ENCODE measurements at places on chromosomes 6 and 20.

- H3K27ac ChIP-seq = no peak overlapping the region
- no peaks in the 10 kb centered on the region for H3K4me1 ChIP-seq
- no peak for DNase-seq
- no peak overlapping the region for H3K4me3 ChIP-seq
- no peaks in the 10 kb centered on the region for H3K27me3 ChIP-seq
Measured at GRCh38 chr20:59632541-59633113, 28.3 kb downstream of the PHACTR3 start.

- no peak overlapping the region for H3K4me3 ChIP-seq
- H3K4me1 ChIP-seq = no peaks in the 10 kb centered on the region
- H3K27me3 ChIP-seq = no peaks in the 10 kb centered on the region
- peaks cover 13% of the 10 kb centered on the region for H3K36me3 ChIP-seq
- no peak for DNase-seq
Measured at GRCh38 chr20:46349742-46350056, 41.4 kb upstream of the CDH22 start.

- DNase-seq = no peak
- H3K4me1 ChIP-seq = peaks cover 6% of the 10 kb centered on the region
- H3K27ac ChIP-seq = no peak overlapping the region
- H3K36me3 ChIP-seq = peaks cover 23% of the 10 kb centered on the region
- H3K27me3 ChIP-seq = no peaks in the 10 kb centered on the region
Measured at GRCh38 chr6:28269492-28269891, 2.5 kb downstream of the ZSCAN26 start.

DNA sequence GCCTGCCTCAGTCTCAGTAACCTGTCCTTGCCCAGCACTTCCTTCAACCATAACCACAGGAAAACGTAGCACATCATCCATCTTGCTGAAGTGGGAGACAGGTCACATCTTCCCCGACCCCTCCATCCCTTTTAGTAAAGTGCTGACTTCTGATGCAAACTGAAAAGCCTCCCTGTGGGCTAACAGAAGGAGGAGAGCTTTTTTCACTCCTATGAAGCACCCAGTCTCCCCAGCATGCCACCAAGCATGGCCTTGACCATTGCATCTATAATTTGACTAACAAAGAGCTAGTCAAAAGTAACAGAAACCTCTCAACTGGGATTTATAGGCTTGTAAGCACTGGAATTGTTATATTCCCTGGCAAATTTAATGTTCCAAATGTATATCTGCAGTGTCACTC, 288.9 kb upstream of the IRAK1BP1 start:
- H3K4me1 ChIP-seq = no peaks in the 10 kb centered on the region
- H3K36me3 ChIP-seq = no peaks in the 10 kb centered on the region
- no peak overlapping the region for H3K4me3 ChIP-seq
- H3K27ac ChIP-seq = no peak overlapping the region
- no peak for DNase-seq
- no peaks in the 10 kb centered on the region for H3K27me3 ChIP-seq

DNA sequence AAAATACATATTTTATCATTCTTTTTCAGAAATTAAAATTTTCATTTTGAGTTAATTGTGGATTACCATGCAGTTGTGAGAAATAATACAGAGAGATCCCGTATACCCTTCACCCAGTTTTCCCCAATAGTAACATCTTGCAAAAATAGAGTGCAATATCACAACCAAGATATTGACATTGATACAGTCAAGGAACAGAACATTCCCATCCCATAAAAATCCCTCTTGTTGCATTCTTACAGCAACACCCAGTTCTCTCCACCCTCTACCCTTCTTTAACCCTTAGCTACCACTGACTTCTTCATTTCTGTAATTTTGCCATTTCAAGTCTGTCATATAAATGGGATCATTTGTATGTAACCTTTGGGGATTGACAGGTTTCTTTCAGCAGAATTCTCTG, 6.9 kb upstream of the AKAP12 start:
- H3K4me1 ChIP-seq = no peaks in the 10 kb centered on the region
- peaks cover 2% of the 10 kb centered on the region for H3K27me3 ChIP-seq
- no peak for DNase-seq
- H3K4me3 ChIP-seq = no peak overlapping the region

Data from natural killer cell (primary cell).